Naive B cell (primary cell): ENCODE measurements at places on chromosomes 12 and 14.

DNA sequence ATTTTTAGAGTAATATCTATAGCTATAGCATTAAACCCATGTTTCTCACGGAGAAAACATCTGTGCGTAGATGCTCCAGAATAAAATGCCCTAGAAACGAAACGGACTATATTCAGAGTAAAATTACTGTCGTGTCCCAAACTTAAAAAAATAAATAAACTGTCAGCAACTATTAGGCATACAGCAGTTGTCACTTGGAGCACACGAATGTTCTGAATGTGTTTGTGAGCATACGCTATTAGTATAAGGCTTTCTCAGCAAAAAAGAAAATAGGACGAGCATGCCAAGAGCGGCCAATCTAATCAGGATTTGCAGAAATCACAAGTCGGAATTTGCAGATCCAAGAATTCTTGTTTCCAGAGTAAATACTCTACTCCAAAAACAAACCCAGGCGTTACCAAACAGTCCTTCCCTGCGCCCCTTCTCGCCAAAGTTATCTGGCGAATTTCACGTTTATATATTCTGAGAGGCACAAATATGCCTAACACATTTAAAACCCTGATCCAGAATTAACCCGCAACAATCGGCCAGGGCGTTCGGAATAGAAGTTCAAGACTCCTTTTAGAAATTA is 836 bp downstream of the PTPN21 start:
- DNase-seq, result no peak
- H3K36me3 ChIP-seq, result no peaks in the 10 kb centered on the region
- H3K27ac ChIP-seq, result no peak overlapping the region
- peaks cover 14% of the 10 kb centered on the region for H3K4me1 ChIP-seq
- H3K4me3 ChIP-seq, result peak overlapping the region; percentile 56
- peaks cover 77% of the 10 kb centered on the region for H3K27me3 ChIP-seq

DNA sequence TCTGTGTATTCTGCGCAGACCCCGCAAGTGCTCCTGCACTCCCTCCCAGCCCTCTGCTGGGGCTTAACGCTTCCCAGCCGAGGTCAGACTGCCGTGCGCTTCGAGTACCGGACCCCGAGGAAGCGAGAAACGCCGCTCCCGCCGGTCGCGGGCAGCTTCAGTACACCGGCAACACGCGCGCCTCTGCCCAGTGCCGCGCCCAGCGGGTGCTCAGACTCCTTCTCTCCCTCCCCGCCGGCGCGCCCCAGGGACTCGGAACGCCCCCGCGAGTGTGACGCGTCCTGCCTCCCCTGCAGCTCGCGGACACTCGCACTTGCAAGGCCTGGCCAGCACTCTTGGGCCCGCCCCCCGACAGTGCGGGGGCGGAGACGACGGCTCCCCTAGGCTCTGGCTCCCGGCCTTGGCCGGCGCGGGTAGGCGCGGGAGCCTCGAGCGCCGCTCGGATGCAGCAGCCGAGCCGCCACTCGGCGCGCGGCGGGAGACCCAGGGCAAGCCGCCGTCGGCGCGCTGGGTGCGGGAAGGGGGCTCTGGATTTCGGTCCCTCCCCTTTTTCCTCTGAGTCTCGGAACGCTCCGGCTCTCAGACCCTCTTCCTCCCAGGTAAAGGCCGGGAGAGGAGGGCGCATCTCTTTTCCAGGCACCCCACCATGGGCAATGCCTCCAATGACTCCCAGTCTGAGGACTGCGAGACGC is at the start of gene PTGER2:
Gene PTGER2 (plus strand): TSS at position 410 of the 692 bp plus-strand sequence. CDS start 237 bp downstream, at position 647.
- H3K27me3 ChIP-seq, result peaks cover 71% of the 10 kb centered on the region
- peak; percentile 23 for DNase-seq
- H3K4me3 ChIP-seq, result peak within 1 kb of the TSS; percentile 88
- peaks cover 53% of the 10 kb centered on the region for H3K4me1 ChIP-seq
- H3K36me3 ChIP-seq, result peaks cover 12% of the 10 kb centered on the region
- H3K27ac ChIP-seq, result peak within 1 kb of the TSS; percentile 91

GRCh38 chr12:127271776-127272175 is 995.2 kb upstream of the TMEM132C start:
- no peak for DNase-seq
- no peaks in the 10 kb centered on the region for H3K36me3 ChIP-seq
- no peaks in the 10 kb centered on the region for H3K27me3 ChIP-seq
- H3K27ac ChIP-seq, result no peak overlapping the region
- no peaks in the 10 kb centered on the region for H3K4me1 ChIP-seq
- no peak overlapping the region for H3K4me3 ChIP-seq

- peak; percentile 5 for DNase-seq
- no peak overlapping the region for H3K4me3 ChIP-seq
- H3K4me1 ChIP-seq, result peaks cover 14% of the 10 kb centered on the region
Measured at GRCh38 chr12:24823808-24824515, 124.9 kb downstream of the BCAT1 start.

DNA sequence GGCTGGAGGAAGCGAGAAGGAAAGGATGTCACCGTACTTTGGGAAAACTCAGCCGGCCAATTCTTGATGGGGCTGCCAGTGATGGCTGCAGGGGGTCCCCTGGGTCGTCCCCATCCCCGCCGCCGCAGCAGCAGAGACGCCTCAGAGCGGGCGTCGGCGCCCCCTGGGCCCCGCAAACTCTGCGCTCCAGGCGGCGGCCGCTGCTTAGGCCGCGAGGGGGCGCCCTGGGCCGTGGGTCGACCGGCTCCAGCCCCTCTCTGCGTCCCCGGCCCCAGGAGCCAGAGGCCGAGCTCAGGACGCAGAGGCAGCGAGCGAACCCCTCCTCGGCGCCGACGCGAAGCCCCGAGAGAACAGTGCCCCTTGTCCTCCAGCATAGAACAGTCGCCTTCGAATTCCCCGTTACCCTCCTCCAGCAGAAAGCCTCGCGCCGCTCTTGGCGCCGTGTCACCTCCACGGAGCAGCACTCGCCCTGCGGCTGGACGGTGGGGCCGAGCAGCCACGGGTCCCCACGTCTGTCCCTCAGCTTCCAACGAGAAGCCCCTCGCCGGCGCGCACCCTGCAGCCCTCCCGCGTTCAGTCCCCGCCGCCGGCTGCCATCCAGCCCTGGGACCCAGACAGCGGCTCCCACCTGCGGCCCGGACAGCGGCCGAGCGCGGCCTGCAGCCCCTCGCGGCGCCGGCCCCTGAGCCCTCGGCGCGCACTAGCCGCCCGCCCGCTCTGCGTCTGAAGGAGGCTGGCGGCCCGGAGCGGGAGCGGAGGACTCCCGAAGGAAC is 106.6 kb downstream of the PRICKLE1 start:
- peaks cover 56% of the 10 kb centered on the region for H3K4me1 ChIP-seq
- no peaks in the 10 kb centered on the region for H3K36me3 ChIP-seq
- no peak overlapping the region for H3K27ac ChIP-seq
- peak overlapping the region; percentile 88 for H3K4me3 ChIP-seq
- H3K27me3 ChIP-seq, result no peaks in the 10 kb centered on the region
- DNase-seq, result peak; percentile 83

GRCh38 chr14:76826122-76826521 is at the start of gene LRRC74A:
Gene LRRC74A, plus strand, starts transcription at chr14:76826408. Its CDS starts 290 bp downstream, at chr14:76826698.
- no peaks in the 10 kb centered on the region for H3K4me1 ChIP-seq
- DNase-seq, result no peak
- no peak within 1 kb of the TSS for H3K4me3 ChIP-seq
- peaks cover 17% of the 10 kb centered on the region for H3K27me3 ChIP-seq
- H3K36me3 ChIP-seq, result no peaks in the 10 kb centered on the region
- no peak within 1 kb of the TSS for H3K27ac ChIP-seq

GRCh38 chr12:92938018-92938417 is 8.9 kb upstream of the EEA1 start:
- H3K4me3 ChIP-seq, result no peak overlapping the region
- DNase-seq, result no peak
- no peaks in the 10 kb centered on the region for H3K27me3 ChIP-seq
- H3K36me3 ChIP-seq, result no peaks in the 10 kb centered on the region
- H3K27ac ChIP-seq, result no peak overlapping the region
- H3K4me1 ChIP-seq, result peaks cover 22% of the 10 kb centered on the region

GRCh38 chr12:29226616-29227015 is 77.5 kb downstream of the FAR2 start:
- no peak overlapping the region for H3K27ac ChIP-seq
- no peaks in the 10 kb centered on the region for H3K4me1 ChIP-seq
- H3K4me3 ChIP-seq, result no peak overlapping the region

DNA sequence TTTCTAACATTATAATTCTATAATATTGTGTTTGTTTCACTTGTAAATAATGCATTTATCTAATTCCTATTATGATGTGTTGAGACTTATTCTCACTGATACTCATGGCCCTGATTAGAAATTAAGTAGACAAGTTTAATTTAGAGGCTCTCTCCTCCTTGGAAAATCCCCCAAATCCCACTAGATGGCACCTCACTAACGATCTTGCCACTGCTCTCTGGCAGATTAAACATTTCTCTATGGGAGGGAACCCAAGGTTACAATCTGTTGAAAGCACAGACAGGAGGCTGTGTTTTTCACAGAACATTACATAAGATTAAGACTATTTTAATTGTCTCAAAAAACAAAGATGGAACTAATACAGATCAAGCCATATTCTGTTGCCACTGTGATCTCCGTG is 318.7 kb downstream of the LRFN5 start:
- H3K27me3 ChIP-seq, result no peaks in the 10 kb centered on the region
- no peaks in the 10 kb centered on the region for H3K36me3 ChIP-seq
- H3K27ac ChIP-seq, result no peak overlapping the region

DNA sequence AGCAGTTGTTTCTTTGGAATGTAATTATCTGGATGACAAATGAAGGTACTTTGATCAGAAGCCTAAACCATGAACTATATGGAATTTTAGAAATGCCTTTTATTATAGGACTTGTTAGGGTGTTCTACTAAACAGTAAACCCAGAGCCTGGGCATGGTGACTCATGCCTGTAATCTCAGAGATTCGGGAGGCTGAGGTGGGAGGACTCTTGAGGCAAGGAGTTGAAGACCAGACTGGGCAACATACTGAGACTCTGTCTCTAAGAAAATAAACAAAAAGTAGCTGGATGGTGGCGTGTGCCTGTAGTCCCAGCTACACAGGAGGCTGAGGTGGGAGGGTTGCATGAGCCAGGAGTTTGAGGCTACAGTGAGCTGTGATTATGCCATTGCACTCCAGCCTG is 23.9 kb downstream of the PALS1 start:
- no peak overlapping the region for H3K4me3 ChIP-seq
- no peak for DNase-seq
- no peaks in the 10 kb centered on the region for H3K27me3 ChIP-seq

DNA sequence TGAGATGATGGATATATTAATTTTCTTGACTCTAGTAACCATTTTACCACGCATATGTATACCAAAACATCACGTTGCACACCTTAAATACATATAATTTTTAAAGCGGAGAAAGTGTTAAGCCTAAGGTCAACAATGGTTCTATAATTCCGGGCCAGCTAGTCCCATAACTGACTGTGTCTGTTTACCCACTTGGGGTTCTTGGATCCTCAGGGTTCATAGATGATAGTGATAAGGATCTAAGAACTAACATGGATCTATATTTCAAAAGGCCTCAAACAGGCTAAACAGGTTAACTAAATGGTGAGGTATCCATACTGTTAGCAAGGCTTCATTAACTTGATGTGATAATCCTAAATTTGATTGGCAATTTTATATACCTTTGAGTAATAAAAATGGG is 9.8 kb downstream of the SLC38A1 start:
- H3K4me1 ChIP-seq, result peaks cover 36% of the 10 kb centered on the region
- no peaks in the 10 kb centered on the region for H3K27me3 ChIP-seq
- peaks cover 11% of the 10 kb centered on the region for H3K36me3 ChIP-seq
- no peak overlapping the region for H3K4me3 ChIP-seq
- H3K27ac ChIP-seq, result no peak overlapping the region

GRCh38 chr12:92503029-92503931 is 199.5 kb upstream of the PLEKHG7 start:
- H3K27me3 ChIP-seq, result no peaks in the 10 kb centered on the region
- H3K27ac ChIP-seq, result peak overlapping the region; percentile 92
- H3K4me3 ChIP-seq, result peak overlapping the region; percentile 63
- peaks cover 57% of the 10 kb centered on the region for H3K4me1 ChIP-seq
- H3K36me3 ChIP-seq, result no peaks in the 10 kb centered on the region

- H3K36me3 ChIP-seq, result no peaks in the 10 kb centered on the region
- DNase-seq, result no peak
- H3K4me1 ChIP-seq, result no peaks in the 10 kb centered on the region
- no peak overlapping the region for H3K4me3 ChIP-seq
- H3K27ac ChIP-seq, result no peak overlapping the region
Measured at GRCh38 chr12:69055706-69056105, 122.7 kb upstream of the CPM start.

DNA sequence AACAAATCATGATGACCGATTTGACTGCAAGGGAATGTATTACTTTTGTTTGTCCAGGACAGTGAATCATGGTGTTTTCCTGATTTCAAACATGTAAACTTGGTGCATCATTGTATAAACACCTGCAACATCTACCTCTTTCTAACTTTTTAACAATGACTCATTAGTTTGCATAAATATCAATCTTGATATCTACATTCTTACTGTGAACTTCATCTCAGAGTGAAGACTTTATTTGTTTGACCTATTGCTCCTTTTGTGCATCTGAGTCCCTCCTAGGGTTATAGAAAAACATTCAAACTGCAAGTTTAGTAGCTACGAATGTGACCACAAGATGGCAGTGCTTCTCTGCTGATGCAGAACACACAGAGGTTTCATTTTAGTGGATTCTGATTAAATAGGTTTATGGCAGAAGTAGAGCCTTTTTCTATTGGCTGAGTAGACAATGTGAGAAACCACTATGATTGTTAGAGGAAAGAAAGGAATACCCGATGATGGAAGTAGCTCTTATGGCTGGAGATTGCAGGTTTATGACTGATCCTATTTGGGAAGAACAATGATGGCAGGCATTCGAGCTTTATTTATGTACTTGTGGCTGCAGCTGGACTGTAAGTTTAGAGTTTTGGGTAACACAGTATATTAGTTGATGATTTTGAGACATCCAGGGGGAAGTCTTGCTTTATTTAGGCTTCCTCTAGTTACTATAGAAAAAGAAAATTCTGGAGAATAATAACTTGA is 244.2 kb upstream of the OR4E1 start:
- peak overlapping the region; percentile 65 for H3K4me3 ChIP-seq
- no peak overlapping the region for H3K27ac ChIP-seq
- peak; percentile 62 for DNase-seq

GRCh38 chr12:105841840-105842239 is 296.9 kb downstream of the NUAK1 start:
- H3K4me3 ChIP-seq, result no peak overlapping the region
- no peak for DNase-seq
- H3K4me1 ChIP-seq, result no peaks in the 10 kb centered on the region
- H3K27ac ChIP-seq, result no peak overlapping the region
- H3K27me3 ChIP-seq, result no peaks in the 10 kb centered on the region

- H3K27ac ChIP-seq, result no peak overlapping the region
- no peaks in the 10 kb centered on the region for H3K27me3 ChIP-seq
- peaks cover 10% of the 10 kb centered on the region for H3K4me1 ChIP-seq
- no peak overlapping the region for H3K4me3 ChIP-seq
Measured at GRCh38 chr12:4259099-4259498, 14.5 kb upstream of the CCND2 start.

GRCh38 chr12:53696285-53696654 is 20.4 kb upstream of the ATP5MC2 start:
- H3K36me3 ChIP-seq, result peaks cover 16% of the 10 kb centered on the region
- peaks cover 36% of the 10 kb centered on the region for H3K4me1 ChIP-seq
- no peak for DNase-seq
- peak overlapping the region; percentile 85 for H3K4me3 ChIP-seq

- DNase-seq, result no peak
- H3K4me1 ChIP-seq, result peaks cover 20% of the 10 kb centered on the region
- no peak overlapping the region for H3K4me3 ChIP-seq
Measured at GRCh38 chr12:71849109-71849851, 9.7 kb downstream of the TBC1D15 start.
